ENCODE measurements at places on chromosomes 6 and 20. TPM values are rescaled to one million over a fixed set of nuclear protein-coding genes. Genes with fewer than 3 reads are reported as not detected.

DNA sequence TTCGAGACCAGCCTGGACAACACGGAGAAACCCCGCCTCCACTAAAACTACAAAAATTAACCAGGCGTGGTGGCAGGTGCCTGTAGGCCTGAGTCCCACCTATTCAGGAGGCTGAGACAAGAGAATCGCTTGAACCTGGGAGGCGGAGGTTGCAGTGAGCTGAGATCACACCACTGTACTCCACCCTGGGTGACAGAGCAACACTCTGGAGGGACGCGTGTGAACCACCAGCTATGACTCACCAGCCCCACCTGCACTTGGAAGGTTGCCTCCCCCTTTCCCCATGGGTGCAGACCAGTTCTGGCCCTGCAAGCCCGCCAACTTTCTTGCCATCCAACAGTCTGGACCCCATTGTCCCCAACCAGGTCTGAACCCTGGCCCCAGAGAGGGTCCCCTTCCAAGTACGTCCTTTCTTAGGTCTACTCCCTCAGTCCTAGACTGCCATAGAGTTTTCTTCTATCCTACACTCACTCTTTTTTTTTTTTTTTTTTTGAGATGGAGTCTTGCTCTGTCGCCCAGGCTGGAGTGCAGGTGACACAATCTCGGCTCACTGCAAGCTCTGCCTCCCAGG is 29.2 kb downstream of the ATP9A start:
- no peak for DNase-seq

DNA sequence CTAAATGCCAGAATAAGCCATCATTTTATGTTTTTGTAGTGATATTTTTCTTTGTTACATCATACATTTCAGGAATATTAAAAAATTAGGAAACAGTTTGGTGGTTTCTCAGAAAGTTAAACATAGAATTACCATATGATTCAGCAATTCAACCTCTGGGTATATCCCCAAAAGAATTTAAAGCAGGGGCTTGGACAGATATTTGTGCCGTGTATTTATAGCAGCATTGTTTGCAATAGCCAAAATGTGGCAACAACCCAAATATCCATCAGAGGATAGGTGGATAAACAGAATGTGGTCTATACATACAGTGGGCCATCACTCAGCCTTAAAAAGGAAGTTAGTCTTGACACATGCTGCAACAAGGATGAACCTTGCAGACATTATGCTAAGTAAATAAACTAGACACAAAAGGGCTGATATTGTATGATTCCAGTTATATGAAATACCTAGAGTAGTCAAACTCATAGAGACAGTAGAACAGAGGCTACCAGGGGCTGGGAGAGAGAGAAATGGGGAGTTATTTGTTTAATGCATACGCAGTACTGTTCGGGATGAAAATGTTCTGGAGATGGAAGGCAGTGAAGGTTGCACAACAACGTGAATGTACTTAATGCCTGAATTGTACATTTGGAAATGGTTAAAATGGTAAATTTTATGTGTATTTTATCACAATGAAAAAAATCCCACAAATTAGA is 18.9 kb upstream of the TRAF3IP2 start:
- peak; percentile 21 for DNase-seq

DNA sequence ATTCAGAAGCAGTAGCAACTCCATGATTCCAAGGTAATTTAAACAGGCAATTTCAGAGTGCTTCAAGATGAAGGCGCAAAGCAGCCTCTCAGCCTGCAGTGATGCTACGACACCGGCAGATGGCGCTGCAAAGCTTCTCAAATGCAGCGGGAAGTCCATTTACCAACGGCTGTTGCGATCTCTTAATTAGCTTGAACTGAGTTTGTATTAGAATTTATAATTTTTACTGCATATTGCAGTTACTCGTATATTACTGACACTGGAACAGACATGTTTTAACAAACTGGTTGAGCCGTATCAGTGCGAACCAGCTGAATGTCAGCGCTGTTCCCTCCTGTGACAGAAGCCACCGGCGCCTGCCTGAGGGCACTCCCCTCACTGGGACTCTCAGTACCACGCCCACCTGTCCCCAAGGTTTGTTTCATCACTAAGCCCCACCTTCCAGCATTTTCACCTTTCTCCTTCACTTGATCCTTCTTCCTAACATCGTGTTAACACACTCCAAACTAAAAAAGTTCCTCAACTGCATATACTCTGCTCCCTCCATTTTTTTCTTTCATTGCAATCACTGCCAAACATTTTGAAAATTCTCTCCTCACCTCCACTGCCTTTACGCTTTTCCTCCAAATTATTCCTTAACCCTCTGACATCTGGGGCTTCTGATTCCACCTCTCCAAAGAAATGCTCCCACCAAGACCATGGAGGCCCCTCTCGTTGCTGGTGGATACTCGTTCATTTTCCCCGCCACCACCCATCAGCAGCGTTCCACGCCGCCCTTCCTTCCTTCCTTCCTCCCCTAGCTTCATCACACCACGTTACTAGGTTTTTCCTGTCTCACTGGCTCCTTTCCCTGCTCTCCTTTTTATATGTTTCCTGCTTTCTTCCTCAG is 14.5 kb downstream of the GNL1 start:
- peak; percentile 93 for DNase-seq

- DNase-seq: no peak
Measured at GRCh38 chr6:78483553-78484197, 383.7 kb upstream of the IRAK1BP1 start.

DNA sequence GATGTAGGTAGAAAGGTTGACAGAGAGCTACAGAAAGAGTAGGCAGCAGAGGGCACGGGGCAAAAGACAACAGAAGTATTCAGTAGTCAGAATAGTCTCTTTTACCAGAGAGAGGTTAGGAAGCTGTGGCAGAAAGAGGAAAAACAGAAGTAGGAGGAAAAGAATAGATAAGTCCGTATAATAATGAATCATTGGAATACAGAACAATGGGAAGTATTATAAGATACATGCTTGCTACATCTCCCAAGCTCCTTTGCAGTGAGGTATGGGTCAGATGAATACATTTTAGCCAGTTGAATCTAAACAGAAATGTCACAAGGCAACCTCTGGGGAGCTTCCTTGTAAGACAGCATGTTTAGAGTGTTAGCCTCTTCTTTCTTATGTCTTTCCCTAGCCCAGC is 570.5 kb upstream of the CITED2 start:
- DNase-seq: no peak

DNA sequence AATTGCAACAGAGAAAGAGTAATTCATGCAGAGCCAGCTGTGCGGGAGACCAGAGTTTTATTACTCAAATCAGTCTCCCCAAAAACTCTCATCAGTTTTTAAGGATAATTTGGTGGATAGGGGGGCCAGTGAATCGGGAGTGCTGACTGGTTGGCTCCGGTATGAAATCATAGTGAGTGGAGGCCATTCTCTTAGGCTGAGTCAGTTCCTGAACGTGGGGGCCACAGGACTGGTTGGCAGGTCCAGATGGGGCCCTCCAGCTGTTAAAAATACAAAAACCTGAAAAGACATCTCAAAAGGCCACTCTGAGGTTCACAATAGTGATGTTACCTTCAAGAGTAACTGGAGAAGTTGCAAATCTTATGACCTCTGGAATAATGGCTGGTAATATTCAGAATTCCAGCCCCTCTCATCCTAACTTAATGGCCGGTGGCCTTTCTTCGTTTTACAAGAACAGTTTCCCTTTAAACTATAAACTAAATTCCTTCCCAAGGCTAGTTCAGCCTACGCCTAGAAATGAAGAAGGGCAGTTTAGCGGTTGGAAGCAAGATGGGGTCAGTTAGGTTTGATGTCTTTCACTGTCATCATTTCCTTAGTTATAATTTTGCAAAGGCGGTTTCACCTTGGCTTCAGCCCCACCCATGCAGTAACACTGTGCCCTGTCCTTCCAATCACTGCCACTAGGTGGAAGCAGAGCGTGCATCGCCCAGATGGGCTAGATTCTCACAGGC is 6.8 kb upstream of the MICA start:
- peak; percentile 86 for DNase-seq

DNA sequence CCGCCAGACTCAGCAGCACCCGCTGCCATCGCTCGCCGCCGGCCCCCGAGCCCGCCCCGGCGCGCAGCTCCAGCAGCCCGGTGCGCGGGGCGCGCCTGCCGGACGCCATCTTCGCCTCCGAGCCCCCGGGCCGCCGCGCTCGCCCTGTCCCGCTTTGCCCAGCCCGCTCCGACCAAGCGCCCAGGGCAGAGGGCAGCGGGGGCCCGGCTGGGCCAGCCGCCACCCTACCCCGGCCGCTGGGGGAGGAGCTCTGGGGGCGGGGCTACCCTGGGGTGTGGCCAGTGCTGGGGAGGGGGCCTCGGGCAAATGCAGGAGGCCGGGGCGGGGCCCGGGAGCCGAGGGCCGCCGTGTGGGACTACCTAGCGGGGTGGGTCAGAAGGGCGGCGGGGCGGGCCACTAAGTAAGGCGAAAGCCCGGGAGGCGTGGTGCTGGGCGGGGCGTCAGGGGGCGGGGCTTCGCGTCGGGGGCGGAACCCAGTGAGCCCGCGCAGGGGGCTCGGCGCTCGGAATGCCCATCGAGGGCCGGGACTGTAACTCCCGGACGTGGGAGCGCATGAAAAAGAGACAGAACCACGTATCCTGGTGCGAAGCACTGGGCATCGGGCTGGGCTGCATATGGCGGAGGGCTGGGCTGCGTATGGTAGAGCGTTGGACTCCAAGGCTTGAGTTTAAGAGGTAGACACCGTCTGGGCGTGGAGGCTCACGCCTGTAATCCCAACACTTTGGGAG is at the start of gene SNTA1:
SNTA1 (minus strand) TSS at position 252 of the 728 bp plus-strand sequence; CDS start at position 109, 143 bp downstream.
- DNase-seq: peak; percentile 92

- peak; percentile 3 for DNase-seq
Measured at GRCh38 chr6:90537027-90537426, 49.8 kb downstream of the MAP3K7 start.

GRCh38 chr20:7765221-7765620 is 175.0 kb downstream of the HAO1 start:
- DNase-seq: no peak

- DNase-seq: no peak
Measured at GRCh38 chr20:24998631-24999445, 6.3 kb upstream of the APMAP start.

DNA sequence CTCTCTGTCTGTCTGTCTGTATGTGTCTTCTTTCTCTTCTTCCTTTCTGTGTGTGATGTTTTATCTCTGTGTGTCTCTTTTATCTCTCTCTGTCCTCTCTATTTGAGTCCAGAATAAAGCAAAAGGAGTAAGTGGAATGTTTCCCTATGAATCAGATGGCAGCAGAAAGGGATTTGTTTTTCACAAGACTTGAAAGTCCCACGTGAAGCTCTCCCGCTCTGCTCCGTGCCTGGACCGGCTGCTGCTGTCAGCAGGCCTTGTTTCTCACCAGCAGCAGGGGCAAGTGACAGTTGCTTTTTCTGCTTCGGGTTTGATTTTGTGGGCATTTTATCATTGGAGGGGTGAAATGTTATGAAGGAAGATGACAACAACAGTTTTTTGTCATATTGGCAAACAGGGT is 212.7 kb downstream of the PACRG start:
- peak; percentile 25 for DNase-seq

Gene PROCR
- 15.3 TPM for total RNA-seq

Gene SEL1L2
- not detected for total RNA-seq

Gene NMBR
- not detected for total RNA-seq

Gene SLC32A1
- total RNA-seq: not detected

Gene BNIP5
- not detected for total RNA-seq

Gene NRSN1
- total RNA-seq: 0.51 TPM

Gene ZNF337
- 26.2 TPM for total RNA-seq

All from tongue (tissue), 3 donors.